AG08396 (cell line): ENCODE measurements at places on chromosomes 6 and 20.

DNA sequence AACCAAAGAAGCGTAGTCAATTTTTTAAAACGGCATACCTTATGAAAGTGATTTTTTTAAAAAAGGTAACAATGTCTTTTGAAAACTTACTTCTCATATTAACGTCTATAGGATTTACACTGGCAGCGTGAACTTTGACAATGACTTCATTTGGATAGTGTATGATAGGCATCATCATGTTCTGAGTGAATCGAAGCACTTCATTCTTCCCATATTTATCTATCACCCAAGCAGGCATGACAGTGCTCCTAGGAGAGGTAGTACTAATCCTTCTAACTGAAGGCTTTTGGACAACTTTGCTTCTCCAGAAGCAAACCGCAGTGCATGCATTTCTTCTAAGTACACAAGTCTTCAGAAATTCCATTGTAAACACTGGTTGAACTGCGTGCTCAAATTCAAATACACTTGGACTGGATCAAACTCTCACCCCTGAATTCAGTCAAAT lies 618 bp downstream of the RTN4IP1 start:
- DNase-seq: no peak

DNA sequence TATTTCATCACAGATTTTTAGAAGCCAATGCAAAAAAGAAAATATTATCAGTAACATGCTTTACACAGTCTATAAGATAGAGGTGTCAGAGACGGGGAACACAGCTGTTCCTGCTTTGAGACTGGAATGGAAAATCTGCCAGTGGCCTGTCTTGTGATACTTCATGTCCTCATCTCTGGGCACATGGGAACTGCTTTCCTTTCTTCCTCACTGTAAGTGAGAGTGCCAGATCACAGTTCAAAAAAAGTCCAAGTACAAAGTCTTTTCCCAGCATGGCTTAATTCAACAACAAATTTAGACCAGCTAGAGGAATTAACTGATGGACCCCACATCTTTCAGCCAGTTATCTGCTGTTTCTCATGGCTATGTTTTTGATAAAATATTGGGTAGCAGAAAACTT lies 490.4 kb downstream of the CDKAL1 start:
- no peak for DNase-seq

DNA sequence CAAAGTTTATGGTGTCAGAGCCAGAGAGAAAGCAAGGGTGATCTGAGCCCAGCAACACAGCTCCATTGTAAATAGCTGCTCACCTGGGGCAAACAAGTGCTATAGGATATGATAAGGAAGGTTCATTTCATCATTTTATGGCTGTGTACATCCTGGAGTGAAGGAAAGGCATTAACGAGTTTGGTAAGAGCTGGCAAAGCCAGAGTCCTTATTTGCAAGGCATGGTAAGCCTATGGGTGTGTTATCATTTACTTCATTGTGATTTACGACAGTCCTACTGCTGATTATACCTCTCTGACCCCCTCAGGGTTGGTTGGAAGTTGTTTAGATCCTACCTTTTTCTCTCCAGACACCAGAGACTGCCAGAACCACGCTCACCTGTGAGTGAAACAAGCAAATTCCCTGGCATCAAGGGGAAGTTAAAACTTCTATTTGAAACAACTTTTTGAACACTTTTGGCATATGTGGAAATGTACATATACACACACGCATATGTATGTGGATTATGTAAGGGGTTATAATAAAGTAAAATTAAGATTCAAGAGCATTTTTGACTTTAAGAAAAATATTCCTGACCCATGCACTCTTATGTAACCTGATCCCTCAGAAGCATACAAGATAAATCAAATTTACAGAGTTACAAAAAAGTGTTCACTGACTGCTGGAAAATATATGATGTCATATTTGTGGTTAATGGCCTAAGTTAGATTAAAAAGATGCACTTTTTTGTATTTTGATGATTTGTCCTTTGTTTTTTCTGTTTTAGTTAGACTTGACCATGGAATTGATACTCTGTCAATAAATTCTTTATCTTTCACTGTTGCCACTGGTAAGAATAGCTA lies 40.4 kb upstream of the EDN1 start:
- no peak for DNase-seq

GRCh38 chr6:152457949-152458624 lies 179.1 kb downstream of the SYNE1 start:
- DNase-seq: no peak

DNA sequence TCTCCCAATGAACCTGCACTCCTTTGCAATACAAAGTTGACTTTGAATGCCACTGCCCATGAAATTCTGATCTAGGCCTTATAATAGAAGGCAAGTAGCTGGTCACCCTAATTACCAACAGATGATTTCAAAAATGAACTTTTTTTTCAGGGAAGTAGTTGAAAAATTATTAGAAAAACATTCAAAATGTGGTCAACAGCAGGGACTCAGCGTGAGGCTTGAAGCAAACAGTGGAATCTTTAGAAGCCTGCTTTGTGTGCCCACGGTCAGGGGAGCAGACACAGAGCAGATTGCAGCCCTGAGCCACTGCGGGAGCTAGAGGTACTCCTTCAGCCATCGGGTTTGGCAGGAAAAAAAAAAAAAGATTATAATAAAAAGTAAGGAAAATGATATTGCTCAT lies 87.1 kb upstream of the HEY2 start:
- no peak for DNase-seq

GRCh38 chr20:12413116-12413515 lies 495.4 kb downstream of the BTBD3 start:
- DNase-seq: no peak

DNA sequence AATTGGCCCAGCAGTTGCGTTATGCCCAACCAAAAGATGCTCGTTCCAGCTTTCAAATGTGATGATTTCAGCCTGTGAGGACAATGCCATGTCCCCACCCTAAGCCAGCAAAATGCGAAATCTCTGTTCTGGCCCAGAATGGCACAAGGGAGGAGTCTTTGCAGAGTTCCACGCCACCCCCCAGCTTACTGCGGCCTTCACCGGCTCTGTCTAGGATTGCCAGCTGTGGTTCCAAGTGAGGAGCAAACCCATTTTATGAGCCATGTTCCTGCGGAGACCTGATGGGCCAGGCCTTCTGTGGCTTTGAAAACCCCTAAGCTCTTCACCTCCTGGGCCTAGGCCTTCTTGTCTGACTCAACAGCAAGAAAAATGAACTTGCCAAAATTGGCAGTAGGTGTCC lies 146.8 kb upstream of the SNX9 start:
- DNase-seq: no peak

- DNase-seq: peak; percentile 52
These were observed 684 bp downstream of the PAQR8 start for GRCh38 chr6:52362443-52363227.

- no peak for DNase-seq
These were observed 10.2 kb upstream of the EPB41L1 start for GRCh38 chr20:36144336-36144735.

DNA sequence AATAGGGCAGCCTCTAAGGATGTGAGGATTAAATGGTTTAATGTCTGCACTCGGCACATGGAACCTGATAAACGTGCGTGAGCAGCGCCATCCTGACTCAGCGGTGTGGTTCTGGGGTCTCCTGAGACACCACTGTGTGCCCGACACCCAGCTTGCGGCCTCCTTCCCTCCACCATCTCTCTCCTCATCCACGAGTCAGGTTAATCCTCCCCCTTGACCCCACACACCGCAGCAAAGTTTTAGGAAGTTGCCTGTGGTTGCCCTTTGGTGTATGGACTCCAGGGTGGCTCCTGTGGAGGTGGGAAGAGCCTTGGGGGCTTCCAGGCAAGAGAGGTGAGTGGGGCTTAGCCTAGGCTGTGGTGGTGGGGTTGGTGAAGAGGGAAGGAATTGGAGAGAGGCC lies 68.2 kb downstream of the PHACTR3 start:
- no peak for DNase-seq

GRCh38 chr6:37221585-37222124 lies 35.9 kb upstream of the TBC1D22B start:
- DNase-seq: no peak

GRCh38 chr6:42509256-42509655 lies 54.6 kb upstream of the UBR2 start:
- no peak for DNase-seq

- no peak for DNase-seq
These were observed 58.6 kb downstream of the TMEM242 start for GRCh38 chr6:157264701-157265100.

DNA sequence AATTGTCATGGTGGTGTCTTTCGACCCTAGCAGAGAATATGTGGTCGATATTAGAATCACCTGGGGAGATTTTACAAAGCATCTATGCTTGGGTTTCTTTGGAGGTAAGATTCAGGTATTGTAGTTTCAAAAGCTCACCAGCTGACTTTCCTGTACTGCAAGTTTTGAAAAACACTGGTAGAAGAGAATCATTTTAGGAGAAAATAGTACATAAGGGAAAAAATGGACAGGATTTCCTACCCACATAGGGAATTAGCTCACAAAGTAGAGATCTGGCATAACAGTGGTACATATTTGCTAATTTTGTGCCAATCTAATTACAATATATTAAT lies 27.4 kb upstream of the ABT1 start:
- DNase-seq: no peak

DNA sequence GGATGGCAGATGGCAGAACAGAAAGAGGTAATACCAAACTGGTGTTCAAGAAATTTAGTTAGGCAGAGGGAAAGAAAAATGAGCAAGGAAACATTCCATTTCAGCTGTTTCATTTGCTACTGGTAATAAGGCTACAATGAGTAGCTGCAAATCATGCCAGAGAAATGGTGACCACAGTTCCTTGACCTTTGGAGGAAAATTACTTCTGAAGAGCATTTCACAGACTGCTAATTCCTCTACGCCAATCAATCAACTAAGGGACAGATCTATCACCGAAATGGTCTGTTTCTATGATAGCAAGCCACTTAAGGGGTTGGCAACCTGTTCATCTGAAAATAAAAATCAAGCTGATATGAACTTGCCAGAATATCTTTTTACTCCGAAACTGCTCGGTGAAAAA lies 119.5 kb downstream of the PTPRK start:
- no peak for DNase-seq

DNA sequence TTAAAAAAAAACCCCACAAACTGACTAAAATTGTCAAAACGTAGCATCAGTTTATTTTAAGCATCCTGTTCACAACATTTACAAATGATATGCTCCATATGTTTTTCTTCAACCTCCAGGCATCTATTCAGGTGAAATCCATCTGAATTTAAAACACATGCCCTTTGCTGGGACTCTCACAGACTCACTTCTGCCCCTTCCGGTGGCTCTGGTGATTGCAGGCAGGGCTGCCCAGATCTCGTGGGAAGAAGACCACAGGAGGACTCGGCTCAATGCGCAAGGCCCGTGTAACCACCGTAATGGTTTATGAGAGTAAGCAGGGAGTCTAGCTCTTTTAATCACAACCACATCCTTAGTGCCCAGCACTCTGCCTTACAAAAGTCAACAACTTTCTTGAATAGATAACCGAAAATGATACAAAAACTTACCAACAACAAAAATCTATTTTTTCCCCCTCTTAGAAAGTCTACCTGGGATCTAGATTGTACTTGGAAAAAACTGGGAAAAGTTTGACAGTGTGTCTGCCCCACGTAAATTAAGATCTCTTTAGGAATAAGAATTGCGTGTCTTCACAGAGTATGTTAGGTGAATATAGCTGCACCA lies 139.1 kb downstream of the KIF16B start:
- DNase-seq: peak; percentile 41

DNA sequence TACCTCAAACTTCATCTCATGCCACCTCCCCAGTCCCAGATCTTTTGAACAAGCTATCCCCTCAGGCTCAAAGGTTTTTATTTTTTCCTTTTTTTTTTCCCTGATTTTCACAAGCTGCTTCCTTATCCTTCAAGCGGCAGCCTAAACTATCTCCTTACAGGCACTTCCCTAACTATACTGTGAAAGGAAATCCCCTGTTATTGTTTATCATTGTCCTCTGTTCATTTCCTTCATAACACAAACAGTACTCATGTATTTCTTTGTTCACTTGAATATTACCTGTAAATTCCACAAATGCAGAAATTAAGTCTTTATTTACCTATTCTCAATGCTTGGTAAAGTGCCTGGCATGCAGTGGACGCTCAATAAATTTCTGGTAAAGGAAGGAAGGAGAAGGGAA lies 48.9 kb downstream of the ME1 start:
- DNase-seq: no peak

- DNase-seq: no peak
These were observed 89.1 kb upstream of the F13A1 start for GRCh38 chr6:6409397-6410030.

DNA sequence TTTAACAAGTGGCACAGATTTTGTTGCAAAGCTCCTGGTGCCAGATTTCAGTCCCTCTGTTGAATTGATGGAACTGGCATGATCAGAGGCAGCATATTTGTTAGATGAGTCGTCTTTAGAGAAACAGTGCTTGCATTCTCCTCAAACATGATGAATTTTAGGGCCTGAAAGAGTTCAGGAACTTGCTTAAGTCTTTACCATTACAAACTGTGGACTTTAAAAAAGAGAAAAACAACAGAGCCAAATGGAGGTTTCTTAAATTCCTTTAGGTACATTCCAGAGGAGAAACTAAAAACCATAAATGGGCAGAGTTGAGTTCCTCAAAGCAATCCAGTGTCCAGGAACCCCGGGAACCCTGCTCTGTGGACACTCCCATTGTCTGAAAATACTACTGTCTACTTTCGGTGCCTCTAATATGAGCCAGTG lies 2.5 kb downstream of the GTF2H5 start:
- peak; percentile 59 for DNase-seq

DNA sequence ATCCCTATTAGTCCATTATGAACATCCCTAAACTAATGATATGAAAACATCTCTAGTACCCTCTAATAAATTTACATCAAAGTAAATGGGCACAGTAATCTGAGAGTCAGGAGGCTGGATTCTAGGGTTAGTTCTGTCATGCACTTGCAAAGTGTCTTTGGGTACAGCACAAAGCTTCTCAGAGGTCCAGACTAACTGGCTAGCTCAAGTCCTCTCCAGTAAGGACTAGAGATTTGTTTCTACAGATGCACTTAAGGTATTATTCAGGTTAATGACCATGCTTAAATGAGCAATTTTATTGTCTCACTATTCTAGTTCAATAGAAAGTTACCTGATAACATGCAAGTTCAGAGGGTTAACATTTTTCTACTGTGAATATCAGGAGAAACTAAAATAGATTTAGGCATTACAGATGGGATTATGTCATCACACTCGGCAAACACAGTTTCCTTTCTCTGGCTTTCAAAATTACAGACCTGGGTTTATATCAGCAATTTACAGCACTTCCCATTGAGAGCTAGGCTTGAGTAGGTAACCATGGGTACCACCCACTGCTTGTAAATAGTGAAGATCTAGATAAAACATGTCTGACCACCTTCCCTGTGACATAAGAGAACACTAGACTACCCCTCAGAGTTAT lies 402.9 kb upstream of the RUNX2 start:
- no peak for DNase-seq

- peak; percentile 69 for DNase-seq
These were observed 14.7 kb downstream of the KCNQ2 start for GRCh38 chr20:63457737-63458136.
